Activated CD4-positive, CD25-positive, alpha-beta regulatory T cell (primary cell): ENCODE measurements at places on chromosomes 3 and 15.

DNA sequence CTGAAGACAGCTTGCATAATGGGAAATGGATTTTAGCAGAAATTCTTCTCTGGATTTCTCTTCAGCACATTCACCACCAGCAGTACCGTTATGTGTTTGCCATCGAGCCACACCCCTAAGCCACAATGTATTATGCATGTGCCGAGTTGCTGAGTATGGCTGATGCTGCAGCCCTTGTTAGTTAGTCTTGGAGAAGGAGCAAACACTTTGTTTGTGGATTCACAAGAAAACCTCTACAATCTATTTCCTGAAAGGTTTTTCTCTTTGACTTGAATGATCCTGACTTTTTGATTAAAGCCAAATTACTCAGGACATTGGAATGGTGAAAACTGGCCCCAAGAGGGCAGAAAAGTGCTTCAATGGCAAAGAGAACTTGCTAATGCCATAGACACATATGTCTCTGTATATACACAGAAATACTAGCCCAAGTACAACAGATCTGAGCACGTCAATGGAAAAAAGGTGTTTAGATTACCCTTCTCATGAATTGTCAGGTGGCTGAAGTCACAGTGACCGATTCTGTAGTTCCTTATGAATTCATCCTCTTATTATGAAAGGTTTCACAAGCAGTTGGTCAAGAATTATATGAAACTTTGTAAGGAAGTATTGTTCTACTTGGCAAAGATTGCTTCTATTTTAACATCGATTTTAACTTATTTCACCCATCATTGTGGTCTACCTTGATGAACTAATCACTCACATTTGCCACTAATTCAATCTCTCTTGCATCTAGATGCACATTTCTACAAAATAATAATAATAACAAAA is 103.0 kb downstream of the P3H2 start:
- no peak for DNase-seq

DNA sequence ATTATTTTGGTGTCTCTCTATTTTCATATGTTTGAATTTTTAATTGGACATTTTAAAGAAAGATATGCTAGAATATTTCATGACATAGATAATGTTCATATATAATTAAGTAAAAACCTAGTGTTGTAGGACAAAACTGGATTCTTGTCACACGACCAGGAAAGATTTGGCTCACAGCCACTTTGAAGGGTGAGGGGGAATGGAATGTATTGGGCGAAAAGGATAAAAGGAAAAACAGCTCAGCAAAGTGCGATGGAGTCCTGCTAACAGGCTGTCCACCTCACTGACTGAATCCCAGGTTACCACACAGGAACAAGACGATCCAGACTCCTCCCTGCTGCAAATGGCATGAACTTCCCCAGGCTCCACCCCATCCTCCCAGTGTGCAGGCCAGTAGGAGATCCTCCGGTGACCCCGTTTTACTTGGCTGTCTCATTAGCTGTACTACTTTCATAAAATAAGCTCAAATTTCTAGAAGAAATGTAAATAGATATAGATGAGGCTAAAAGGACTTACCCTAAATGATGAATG is 186.2 kb downstream of the CD47 start:
- DNase-seq, result no peak

DNA sequence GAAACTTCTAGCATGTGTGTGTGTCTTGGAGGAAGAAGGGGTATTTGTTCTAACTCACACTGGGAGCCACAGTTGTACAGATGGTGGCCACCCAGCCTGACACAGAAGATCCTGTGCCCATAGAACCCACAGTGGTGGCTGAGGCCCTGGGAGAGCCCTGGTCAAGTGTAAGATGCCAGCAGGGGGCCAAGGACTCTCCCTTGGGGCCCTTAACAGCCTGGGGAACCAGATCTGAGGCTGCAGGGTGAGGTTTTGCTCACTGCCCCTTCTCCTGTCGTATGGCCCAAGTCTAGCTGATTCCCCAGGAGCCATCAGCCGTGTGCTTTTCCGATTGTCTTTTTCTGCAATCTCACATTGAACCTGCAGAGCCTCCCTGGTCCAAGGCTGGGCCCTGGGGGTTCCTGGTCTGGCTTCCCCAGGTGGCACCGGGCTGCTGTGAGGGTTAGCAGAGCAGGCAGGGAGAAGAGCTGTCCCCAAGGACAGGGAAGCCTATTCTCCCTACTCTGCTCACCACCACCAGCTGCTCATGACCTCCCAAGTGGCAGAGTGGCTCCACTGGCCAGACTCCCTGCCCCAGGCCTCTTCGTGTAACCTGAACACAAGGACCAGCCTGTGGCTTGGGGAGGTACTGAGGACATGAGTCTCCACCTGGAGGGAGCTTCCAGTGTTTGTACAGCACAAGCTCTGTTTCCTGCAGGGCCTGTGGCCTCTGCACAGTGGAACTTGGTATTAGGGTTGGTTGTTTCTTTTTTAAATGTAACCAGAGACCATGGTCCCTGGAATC is 51.9 kb downstream of the CA12 start:
- no peak for DNase-seq

GRCh38 chr3:184371570-184372018 is 6.4 kb downstream of the THPO start:
- DNase-seq, result peak; percentile 30

DNA sequence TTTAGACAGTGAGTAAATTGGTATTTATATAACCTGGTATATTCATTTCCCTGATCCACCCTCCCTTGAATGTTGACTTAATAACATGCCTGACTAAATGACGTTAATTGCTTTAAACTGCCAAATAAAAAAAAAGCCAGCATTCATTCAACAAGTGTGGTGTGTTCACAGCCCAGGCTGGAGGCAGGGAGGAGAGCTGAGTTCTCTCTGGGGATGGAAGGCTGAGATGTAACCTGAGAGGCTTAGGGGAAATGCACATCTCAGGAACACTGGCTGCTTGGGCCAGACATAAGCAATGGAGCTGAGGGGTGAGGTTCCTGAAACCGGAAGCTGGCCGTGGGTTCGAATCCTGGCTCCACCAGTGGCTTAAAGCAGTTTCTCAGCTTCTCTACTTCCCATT is 17.3 kb downstream of the CACNA2D3 start:
- DNase-seq, result no peak

DNA sequence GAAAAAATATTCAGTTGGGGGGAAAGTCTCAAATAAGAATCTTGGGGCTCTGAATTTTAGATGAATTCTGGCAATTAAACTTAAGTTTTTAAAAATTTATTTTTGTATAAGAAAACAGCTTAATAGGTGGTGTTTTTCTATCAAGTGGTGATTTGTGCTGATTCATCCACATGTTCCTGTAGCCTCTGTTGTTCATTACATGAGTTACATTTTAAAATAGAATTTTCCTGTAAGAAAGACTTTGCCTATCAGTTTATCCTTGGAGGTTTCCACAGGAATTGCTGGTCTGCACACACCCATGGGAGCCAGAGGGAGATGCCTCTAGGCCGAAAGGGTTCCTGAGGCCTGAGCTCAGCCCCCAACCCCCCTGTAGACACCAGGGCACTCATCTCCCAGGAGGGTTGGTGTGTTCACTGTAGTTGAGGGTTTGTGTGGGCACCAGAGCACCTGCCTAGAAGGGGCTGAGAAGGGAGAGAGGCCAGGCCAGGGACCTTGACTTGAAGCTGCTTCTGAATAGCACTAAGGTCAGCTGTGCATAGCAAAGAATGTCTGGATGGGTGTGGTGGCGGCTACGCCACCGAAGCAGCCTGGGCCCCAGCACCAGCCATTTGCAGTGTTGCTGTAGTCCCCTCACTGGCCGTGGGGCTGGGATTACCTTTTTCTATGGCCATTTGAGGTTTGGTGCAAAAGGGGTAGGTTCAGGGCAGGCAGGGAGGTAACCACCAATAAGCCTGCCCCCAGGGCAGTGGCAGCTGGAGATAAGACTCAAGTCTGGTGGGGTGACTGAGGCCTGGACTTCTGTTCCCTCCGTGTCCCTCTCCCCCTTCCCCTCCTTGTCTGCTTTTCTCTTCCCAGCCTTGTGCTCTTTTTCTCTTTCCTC is 11.9 kb downstream of the DNAJA4 start:
- DNase-seq, result no peak

GRCh38 chr15:93826790-93827189 is 404.6 kb upstream of the MCTP2 start:
- no peak for DNase-seq

GRCh38 chr15:82140886-82141285 is 95.1 kb upstream of the MEX3B start:
- DNase-seq, result no peak

- no peak for DNase-seq
Measured at GRCh38 chr3:155313300-155313699, 19.8 kb upstream of the STRIT1 start.

DNA sequence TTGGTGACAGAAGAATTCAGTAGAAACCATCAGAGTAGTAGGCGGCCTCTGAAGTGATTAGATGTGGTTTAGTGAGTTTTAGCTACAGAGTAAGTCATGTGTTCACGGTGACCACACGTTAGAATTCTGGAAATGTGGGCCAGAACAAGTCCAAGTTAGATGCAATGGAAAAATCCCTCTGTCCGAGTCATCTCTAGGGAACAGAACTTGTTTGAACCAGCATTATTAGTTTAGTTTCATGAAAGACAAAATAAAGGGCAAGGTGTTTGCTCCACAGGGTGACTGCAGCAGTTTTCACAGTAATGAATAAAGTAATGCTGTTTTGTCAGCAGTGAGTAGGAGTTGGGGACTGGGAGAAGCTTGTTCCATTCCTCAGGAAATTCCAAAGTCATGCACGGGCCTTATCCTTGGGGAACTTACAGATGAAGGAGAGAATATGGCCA is 100.2 kb downstream of the CGNL1 start:
- DNase-seq, result no peak

DNA sequence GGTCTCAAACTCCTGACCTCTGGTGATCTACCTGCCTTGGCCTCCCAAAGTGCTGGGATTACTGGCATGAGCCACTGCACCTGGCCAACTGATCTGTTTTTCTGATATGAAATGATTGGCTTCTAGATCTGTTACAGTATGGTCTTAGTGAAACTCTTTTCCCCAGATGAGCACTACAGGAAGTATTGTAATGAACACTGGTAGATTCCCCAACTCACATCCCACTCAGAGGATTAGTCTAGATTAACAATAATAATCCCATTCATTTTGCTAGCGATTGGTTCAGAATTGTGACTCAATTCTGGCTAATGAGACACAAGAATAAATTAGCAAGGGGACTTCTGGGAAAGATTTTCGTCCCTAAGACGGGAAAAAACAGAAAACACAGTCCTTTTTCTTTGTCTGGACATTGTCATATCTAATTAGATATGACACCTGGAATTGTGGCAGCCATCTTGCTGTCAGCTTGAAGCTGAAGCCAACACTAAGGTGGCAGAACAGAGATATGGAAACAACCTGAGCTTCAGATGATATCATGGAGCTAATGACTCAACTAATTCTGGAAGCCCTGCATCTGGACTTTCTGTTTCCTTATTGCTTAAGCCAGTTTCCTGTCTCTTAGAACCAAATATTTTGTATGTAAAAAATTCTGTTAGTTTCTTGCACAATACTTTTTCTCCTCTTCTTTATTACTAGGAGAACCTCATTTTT is 17.4 kb upstream of the NPTN start:
- no peak for DNase-seq

- DNase-seq, result no peak
Measured at GRCh38 chr3:38018296-38019266, 10.9 kb downstream of the PLCD1 start.

GRCh38 chr3:101879623-101880284 is 30.4 kb downstream of the NFKBIZ start:
- DNase-seq, result no peak

GRCh38 chr3:3201611-3202010 is 22.1 kb upstream of the CRBN start:
- DNase-seq, result no peak

DNA sequence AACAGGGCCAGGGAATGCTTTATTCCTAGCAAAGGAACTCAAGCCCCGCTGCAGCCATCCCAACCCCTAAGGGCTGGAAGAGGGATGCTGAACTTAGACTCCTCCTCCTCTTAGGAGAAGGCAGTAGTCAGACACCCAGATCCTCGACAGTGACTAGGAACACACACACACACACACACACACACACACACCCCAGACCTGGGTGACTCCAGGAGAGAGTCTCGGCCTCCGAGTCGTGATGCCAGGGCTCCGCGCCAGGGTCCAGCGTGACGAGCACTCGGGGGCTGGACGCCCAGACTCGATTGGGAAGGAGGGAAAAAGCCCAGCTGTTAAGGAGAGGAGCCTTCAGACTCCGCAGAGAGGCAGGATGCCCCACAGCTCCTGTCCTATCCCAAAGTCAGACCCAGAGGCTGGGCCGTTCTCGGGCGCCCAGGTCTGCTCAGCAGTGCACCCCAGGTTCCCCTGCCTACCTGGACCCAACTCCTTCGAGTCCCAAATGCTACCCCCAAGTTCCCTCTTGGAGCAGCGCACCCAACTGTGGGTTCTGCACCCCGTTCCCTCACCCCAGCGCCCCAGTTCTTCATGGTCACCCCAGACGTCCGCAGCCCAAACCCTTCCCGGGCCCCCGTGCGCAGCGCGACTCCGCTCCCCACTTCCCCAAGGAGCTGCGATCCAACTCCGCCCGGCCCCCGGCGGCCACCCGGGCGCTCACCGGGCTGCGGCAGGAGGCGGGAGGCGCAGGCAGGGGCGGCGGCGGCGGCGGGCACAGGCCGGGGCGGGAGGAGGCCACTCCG is 421 bp downstream of the BMF start:
- no peak for DNase-seq

- DNase-seq, result no peak
Measured at GRCh38 chr15:61621865-61622264, 392.8 kb upstream of the RORA start.

DNA sequence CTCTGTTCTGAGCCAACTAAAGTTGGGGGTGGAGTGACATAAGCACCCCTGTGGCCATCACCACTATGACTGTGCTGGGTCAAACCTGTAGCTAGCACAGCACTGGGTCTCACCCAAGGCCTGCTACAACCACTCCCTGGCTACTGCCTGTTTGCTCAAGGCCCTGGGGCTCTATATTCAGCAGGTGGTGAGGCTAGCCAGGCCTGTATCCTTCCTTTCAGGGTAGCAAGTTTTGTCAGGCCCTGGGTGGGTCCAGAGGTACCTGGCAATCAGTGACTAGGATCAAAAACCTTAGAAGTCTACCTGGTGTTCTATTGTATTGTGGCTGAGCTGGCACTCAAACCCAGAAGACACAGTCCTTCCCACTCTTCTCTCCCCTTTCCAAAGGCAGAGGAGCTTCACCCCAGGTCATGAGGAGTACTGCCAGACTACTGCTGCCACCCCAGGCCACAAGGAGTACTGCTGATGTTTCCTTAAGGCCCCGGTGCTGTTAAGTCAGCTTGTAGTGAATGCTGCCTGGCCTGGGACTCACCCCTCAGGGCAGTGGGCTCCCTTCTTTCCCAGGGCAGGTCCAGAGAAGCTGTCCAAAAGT is 170.8 kb downstream of the IGSF11 start:
- DNase-seq, result no peak

DNA sequence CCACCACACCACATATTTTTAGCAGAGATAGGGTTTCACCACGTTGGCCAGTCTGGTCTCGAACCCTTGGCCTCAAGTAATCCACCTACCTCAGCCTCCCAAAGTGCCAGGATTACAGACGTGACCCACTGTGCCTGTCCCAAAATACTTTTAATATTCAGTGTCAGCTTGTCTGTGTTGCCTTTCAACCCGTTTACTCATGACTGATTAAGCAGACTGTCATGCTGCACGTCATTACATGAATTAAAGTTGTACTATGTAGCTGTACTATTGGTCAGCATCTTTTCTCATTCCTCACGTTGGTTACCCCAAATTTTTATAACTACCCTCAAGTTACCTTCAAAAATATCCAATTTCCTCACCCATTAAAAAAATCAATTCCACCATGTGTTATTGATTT is 48.7 kb upstream of the GADL1 start:
- no peak for DNase-seq
